NCI-H345 (cell line): ENCODE measurements at places on chromosomes 12 and 14.
A peak's percentile ranks its signal among the peaks of the same experiment; 100 is the strongest.

DNA sequence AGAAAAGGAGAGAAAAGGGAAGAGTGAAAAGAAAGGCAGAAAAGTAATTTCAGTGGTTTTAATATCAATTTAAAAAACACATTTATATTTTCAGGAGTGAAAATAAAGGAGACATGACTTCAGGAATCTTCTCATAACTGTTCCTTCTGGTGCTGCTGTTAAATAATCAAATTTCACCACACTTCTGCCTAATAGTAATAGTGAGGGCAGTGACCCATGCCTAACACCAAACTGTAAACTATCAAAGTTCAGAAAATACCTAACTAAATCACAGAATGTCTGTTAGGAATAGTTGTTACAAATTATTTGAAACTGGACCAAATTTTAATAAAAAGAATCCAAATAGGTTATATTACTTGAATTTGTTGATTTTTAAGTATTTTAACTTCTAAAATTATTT is 169.4 kb downstream of the RPL10L start:
- no peak for DNase-seq

DNA sequence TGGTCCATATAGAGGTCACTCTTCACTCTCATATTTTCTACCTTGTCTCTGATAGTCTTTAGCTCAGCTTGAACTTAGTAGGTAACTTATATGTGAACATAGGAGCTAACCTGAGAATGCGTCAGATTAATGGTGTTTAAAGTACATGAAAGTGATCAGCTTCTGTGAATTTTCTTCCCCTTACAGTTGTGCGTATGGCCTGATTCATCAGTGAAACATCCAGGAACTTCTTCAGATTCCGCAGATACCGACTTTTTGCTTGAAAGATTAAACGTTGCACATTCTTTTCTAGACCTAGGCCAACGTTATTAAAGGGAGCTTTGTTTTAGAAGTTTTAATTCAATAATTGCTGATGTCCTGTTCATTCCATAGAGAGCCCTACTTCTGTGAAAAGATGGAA is 1945.1 kb upstream of the SEL1L start:
- no peak for DNase-seq

DNA sequence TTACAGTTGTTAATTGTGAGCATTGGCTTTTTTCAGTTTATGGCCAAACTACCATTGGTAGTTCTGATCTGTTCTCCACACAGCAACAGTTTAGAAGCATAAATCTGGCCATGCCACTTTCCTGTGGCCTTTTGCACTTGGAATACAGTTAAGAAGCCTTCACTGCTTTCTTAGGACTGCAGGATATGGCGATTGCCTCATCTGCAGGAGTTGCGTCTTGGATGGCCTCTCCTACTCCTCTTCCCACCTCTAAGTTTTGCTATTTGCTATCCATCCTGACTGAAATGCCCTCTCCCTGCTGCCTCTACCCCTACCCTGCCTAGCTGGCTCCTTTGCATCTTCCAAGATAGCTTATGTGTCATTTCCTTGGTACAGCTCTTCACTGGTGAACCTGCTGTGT is 12.8 kb upstream of the BMAL2 start:
- no peak for DNase-seq

GRCh38 chr14:84112589-84112988 is 1417.4 kb upstream of the FLRT2 start:
- no peak for DNase-seq

DNA sequence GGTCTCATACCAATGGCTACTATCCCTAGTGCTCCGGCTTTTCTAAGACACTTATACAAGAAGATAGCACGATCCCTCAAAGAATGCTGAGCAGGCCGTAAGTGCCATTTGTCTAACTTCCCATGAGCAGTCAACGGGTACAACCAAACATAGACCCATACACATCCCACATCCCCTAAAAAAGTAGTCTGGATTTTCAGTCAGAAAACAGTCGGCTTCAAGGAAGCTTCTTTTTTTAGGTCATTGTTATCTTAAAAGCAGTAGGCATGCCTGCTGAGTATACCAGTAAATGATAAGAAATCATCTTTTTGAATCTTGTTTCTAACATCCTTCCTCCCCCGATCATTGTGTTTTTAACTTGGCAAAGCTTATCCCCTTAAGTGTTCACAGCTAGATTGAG is 19.8 kb downstream of the OSBPL8 start:
- no peak for DNase-seq

DNA sequence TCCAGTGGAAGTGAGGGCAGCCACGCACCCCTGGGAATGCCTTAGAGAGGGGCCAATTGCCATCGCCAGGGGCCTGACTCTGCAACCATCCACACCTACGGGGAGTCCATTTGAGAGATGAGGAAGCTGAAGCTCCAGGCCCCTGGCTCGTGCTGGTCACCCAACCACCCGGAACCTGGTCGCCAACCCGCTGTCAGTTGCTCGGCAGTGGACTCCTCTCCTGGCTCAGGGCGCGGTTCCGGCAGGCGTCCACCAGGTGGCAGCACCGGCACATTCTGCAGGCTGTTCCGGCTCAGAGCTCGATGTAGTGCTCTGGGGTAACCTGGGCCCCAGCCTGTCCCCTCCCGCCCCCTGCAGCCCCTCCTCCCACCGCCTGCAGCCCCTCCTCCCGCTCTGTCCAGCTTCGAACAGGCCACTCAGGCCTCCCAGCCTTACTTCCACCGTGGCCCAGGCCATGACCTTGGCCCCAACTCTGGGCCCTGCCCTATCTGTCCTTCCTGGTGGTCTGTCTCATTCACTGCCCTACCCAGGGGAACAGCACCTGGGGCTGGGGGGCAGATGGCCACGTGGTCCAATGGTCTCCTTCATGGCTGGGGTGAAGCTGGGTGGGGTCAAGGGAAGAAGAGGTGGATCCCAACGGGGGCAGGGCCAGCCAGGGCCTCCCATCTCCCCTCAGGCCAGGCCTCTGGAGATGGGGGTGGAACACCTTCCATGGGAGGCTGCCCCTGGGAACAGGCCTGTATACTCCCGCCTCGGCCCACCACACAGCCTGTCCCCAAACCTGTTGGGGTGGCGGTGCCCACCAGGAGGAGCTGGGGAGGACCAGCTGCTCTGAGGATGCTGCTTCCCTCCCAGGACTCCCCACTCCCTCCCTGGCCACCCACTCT is 15.7 kb downstream of the SIVA1 start:
- DNase-seq: peak; percentile 79

GRCh38 chr12:120763250-120763649 is 37.6 kb downstream of the ACADS start:
- DNase-seq: no peak

- DNase-seq: no peak
Measured at GRCh38 chr14:58275527-58276190, 22.7 kb upstream of the ARID4A start.

DNA sequence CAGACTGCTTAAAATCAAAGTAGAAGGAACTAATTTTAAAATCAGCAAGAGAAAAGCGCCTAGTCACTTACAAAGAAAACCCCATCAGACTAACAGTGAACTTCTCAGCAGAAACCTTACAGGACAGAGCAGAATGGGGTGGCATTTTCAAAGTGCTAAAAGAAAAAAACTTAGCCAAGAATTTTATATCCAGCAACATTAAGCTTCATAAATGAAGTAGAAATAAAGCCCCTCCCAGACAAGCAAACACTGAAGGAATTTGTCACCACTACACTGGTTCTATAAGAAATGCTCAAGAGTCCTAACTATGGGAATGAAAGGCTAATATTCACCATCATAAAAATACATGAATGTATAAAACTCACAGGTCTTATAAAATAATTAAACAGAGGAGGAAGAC is 6.4 kb upstream of the ZNF268 start:
- DNase-seq: no peak

- DNase-seq: peak; percentile 66
Measured at GRCh38 chr14:102819176-102819628, 42.0 kb downstream of the TRAF3 start.

DNA sequence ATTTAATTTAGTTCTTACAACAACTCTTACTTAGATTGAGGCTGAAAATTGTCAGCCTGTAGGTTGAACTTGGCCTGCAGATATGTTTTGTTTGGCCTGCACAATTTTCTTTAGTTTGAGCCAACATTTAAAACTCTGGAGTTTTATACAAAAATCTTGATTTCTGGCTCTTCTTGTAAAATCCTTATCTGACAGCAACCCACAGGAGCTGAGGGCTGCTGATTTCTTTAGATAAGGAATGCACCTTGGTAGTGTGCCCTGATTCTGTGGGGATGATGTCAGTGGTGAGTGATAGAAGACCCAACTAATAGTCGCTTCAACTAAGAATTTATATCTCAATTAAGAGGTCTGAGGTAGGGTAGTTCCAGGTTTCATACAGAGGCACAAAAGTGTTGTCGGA is 49.5 kb downstream of the SOCS2 start:
- DNase-seq: no peak

DNA sequence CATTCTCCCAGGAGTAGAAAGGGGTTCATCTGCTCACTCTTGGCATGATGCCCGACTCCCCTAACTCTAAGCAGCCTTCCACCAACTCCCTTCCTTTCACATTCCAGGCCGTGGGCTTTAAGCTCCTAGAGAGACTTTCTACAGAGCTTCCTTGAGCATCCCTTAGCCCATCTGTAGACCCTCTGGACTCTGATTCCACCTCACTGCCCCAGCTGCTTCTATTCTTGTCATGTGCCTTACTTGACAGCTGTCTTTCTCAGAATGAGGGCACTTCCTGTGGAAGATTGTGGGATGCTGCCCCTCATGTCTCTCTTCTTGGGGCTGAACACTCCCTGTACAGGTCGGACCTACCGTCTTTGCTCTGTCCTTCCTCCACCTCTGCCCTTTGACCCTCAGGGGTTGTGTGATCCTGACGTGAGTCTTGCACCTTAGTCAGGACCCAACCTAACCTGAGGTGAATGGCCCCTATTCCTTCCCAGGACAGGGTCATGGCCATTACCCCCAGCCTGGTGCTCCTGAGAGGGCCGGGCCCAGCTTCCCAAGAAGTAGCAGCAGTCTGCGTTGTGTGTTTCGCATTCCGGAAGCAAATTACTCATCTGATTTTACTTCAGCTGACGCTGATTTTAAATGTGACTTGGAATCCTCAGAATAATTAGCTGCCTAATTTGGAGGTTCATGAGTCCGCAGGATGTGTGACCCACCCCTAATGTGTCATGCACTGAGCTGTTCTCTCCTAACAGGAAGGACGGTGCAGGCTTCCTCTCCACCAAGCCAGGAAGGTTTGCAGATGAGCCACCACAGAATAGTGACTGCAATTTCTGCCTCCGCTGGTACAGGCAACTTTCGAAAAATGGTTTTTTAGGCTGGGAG is 2.7 kb upstream of the GALNT6 start:
- DNase-seq: no peak

GRCh38 chr14:22650046-22650739 is 6.0 kb upstream of the OR6J1 start:
- no peak for DNase-seq

DNA sequence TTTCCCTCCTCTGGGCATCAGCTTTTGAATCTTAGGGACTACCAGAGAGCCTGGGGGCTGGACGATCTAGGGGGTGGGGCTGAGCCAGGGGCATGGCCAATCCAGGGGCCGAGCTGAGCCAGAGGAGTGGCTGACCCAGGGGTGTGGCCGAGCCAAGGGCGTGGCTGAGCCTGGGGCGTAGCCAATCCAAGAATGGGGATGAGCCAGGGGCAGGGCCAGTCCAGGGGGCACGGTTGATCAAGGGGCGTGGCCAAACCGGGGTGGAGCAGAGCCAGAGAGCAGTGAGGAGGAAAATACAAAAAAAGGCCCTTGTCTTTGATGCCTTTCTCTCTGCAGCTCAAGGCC is 219.3 kb upstream of the NOS1 start:
- DNase-seq: no peak

GRCh38 chr12:96237465-96238077 is 43.4 kb downstream of the ELK3 start:
- no peak for DNase-seq

GRCh38 chr12:26936559-26937442 is 980 bp downstream of the INTS13 start:
- DNase-seq: no peak

- no peak for DNase-seq
Measured at GRCh38 chr12:82605115-82605514, 81.6 kb upstream of the TMTC2 start.

DNA sequence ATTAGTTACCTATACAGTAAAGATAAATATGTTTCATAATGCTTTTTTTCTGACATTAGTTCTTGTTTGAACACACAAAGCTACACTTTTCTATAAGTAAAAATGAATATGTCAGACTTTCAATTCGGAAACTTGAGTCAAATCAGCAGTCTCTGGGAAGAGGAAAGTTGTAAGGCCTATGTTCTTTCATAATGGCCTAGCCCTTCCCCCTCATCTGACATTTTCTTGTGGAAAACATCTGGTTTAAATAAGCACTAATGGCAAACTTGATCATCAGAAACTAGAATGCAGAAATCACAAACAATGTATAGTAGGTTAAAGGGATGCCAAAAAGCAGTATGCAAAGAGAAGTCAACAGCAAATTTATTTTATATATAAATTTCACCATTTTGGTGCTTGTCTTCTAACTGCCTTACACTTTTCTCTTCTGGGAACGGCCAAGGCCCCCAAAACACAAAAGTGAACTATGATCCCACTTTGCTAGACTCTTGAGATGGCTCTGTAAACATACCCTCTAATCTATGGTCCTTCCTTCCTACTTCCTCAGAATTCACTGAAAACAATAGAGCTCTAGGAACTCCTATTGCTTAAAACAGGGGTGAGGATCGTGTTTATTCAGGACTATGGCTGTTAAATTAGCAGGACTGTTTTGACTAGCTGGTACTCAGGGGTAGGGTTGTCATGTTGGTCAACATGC is 444.1 kb downstream of the RAD51B start:
- DNase-seq: no peak

DNA sequence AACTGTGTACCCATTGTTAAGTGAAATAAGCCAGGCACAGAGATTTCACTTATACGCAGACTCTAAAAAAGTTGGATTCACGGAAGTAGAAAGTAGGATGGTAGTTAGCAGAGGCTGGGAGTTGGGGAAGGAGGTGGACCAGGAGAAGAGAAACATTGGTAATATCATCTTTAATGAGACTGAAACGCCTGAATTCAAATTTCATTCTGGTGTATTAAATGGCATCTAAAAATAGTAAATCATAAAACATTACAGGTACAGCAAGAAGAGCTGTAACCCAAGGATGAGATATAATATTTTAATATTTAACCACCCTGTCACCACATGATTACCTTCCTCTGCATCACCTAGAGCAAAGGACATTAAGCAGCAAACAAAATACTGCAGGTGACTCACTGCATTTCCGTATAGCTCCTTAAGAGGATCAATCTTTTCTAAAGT is 99.4 kb downstream of the EPS8 start:
- DNase-seq: no peak

DNA sequence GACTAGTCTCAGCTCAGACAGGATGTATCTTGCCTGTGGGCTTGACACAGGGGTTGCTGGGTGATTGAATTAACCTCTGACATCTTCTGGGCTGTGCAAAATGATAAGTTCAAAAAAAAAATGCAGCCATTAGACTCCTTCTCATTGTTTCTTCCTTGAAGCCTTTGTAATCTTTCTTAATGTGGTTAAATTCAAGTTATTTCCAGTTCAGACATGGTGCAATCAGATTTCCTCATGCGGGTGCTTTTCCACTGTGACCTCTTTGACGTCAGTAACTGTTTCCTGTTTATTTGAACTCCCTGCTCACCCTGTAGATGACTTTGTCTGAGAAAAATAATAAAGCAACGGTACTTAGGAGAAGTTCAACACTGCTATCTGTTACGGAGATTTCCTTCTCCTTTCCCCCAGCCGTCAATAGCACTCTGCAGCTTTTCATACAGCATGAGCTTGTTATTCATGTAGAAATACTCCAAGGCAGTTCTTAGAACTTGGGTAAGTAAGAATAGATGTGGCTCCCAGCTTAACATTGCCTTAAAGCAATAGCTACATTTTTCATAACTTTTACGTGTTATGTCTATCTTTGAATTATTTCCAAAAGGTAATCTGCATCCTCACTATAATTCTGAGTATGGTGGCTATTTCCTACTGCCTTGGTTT is 155.5 kb downstream of the PRKCH start:
- DNase-seq: no peak
